ENCODE measurements at places on chromosomes 1 and 21. TPM values are rescaled to one million over a fixed set of nuclear protein-coding genes. Genes with fewer than 3 reads are reported as not detected.

Gene RUNX3
- not detected for total RNA-seq

Gene FCRL2
- total RNA-seq: not detected

Gene BTBD8
- 6.1 TPM for total RNA-seq

DNA sequence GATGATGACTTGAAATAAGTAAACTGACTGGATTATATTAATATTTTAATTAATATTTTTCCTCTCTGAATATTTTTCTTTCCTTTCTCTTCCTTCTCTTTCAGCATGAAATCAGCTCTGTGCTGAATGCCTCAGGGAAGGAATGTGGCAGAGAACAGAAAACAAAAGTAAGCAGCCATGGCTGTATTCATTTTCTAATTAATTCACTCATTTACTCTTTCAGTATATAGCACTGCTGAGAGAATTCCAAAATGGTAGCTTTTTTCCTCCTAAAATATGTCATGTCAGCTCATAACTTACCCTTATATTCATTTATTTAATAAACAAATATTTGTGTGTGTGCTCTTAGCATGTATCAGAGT, 522.5 kb downstream of the PTPRC start:
- DNase-seq: no peak

GRCh38 chr1:237901299-237901934, 10.7 kb upstream of the ZP4 start:
- no peak for DNase-seq

Gene CADM3
- total RNA-seq: 0.09 TPM

Gene TSPAN1
- total RNA-seq: 0.28 TPM

- no peak for DNase-seq
Measured at GRCh38 chr1:21936366-21937031, 611 bp downstream of the HSPG2 start.

Gene VTCN1
- total RNA-seq: 0.33 TPM

- no peak for DNase-seq
Measured at GRCh38 chr1:6491081-6491449, 402 bp downstream of the PLEKHG5 start.

Gene SNX7
- total RNA-seq: 37.9 TPM

GRCh38 chr1:33637846-33638440, 165.5 kb downstream of the ZSCAN20 start:
- no peak for DNase-seq

Gene NBPF6
- not detected for total RNA-seq

DNA sequence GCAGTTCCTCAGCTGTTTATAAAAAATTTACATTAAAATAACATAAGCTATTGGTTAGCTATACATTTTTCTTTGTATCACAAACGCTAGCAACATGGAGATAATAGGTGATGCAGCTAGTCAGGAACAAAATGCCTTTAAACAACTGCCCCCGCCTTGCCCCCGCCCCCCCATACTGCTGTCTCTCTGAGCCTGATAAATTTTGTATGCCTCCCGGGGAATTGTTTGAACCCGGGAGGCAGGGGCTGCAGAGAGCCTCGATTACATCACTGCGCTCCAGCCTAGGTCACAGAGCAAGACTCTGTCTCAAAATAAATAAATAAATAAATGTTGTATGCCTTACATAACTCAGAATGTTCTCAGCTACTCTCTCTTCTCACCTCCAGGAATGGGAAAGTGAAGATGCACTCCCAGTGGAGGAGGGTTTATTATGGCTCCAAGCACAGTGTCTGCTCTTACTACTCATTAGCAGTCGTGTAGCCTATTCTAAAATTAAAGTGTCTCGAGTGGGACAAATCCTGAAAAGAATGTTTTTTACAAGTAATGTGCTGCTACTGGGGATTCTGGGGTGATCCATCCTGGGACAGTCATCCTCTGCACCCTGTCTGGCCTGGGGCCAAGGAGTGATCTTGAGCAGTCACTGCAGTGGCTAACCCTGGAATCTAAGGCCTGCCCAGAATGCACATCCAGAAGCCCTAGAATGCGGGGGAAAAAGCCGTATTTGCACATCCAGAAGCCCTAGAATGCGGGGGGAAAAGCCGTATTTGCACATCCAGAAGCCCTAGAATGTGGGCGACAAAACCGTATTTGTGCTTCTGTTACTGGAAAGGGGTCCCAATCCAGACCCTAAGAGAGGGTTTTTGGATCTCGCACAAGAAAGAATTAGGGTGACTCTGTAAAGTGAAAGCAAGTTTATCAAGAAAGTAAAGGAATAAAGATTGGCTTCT, 39.4 kb upstream of the ZNF496 start:
- no peak for DNase-seq

DNA sequence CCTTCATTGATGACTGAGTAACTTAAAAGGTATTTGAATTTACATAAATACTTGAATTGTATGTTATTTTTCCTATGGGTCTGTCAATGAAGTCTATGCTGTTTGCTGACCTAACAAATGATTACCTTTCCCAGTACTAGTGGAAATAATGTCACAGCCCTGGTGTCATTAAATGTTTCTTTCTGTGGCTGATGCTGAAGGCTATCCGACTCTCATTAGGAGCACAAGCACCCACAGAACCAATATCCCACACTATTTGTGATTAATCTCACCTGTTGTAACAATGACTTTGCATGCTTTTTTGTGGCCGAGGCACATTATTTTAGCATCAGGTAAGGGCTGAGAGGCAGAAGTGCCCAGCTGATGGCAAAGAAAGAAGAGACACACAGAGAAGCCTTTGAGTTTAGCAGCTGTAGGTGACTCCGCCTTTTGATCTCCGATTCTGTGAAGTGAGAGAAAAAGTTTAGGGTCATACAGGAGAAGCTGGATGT, 25.8 kb upstream of the TRIM45 start:
- no peak for DNase-seq

Gene RNF220
- 90.4 TPM for total RNA-seq

- no peak for DNase-seq
Measured at GRCh38 chr1:88150330-88150729, 533.7 kb upstream of the PKN2 start.

Gene LRRC71
- total RNA-seq: 0.34 TPM

Gene KCNC4
- 5.1 TPM for total RNA-seq

DNA sequence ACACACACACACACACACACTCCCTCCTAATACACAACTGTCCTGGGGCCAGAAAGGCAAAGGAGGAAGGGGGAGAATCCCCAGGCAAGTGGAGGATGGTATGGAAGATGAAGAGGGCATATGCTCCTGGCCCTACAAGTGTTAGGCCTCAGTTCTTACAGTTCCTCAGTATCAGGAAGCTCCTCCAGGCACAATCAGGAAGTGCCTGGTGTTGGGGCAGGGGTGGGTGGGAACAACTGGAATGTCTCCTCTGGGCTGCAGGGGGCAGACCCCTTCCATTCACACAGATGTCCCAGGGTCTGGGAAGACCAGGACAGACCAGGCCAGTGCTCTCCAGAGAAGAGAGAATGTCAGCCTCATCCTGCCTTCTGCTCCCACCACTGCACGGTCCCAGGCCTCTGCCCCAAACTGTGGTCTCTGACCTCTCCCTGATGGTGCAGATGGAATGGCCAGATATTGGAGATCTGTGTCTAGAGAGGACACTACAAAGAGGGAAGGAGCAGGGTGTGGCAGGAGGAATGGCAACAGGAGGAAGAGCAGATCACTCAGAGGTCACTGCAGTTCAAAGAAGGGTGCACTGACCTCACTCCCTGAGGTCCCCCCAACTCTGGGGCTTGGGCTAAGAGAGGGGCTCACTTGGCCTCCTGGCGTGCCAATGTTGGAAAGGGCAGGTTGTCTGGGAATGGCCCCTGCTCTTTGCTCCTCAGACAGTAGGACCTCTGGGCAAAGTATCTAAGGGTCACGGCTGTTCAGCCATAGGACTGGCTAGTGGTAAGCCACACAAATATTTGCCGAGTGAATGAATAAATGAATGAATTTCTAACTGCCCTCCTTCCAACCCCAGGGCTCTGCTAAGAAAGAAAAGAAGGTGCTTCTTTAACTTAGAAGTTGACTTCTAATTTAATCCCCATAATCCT, 2.5 kb upstream of the DENND2D start:
- no peak for DNase-seq

Gene MYOG
- total RNA-seq: not detected

Gene PTAFR
- total RNA-seq: 0.17 TPM

Gene BATF3
- 1.7 TPM for total RNA-seq

DNA sequence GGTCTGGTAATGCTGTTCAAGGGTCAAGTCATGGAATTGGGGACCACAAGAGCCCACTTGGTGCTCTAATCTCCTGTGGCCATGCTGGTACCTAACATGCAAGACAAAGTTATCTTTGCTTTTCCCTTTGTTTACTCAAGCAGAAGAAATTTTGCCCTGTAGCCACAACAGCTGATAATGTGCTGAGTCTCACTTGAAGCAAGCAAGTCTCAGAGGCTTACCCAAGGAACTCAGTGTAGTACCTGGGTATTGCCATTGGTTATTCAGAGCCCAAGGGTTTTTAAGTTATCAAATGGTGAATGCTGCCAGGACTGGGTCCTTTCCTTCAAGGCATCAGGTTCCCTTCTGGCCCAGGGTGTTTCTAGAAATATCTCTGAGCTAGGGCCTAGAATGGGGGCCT, 198.9 kb upstream of the RNPC3 start:
- DNase-seq: no peak

Gene PLEKHA6
- total RNA-seq: 3.5 TPM

- peak; percentile 64 for DNase-seq
Measured at GRCh38 chr1:1013922-1014648, 788 bp downstream of the ISG15 start.
